ENCODE measurements at places on chromosomes 2 and 18.

- no peak for DNase-seq
These were observed 63.4 kb downstream of the COL6A3 start for GRCh38 chr2:237350597-237350996.

DNA sequence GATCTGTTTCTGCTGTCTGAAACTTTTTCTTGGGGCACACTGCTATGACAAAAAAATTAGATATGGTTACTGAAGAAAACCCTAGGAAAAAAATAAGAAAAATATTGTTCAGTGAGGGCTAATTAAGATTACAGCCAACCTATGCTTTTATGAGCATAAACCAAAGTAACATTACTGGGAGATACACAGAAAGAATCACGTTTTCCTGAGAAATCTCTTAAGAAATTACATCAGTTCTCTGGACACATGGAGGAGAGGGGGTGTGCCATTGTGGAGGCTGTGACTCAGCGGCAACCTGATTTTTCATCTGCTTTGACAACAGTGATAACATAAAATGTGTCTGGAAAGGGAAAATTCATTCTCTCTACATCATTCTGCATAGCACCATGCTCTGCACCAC lies 13.4 kb upstream of the NMI start:
- no peak for DNase-seq

DNA sequence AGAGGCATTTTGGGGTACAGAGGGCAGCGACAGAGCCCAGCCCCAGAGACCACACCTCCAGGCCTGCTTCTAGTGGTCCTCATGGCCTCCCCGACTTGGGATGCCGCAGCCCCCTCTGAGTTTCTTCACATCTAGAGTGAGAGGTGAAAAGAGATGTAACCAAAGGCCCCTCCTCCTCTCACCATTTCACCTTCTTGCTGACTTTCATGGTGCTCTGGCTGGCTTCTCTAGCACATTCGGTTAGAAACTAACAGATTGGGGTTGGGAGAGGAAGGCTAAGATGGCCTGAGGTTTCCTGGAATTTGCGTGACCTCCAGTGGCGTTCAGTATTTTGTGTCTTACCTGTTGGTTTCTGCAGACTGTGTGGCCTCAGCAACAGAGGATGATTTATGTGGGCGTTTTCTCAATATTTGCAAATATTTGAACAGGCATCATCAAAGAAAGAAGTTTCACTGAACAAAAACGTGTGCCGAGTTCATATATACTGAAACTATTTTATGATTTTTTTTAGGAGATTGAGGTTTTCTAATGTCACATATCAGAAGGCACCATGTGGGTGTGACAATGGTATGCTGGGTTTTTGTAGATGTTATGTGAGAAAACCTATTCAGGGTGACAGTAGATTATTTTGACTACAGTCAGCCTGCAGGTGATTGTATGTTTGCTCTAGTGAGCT lies 69.9 kb upstream of the BCL2L11 start:
- DNase-seq: no peak

GRCh38 chr18:35024965-35025364 lies 16.2 kb upstream of the MAPRE2 start:
- DNase-seq: no peak
